CD4-positive, alpha-beta T cell treated with Interleukin-1 beta for 1 hour (primary cell): ENCODE measurements at places on chromosomes 7 and 10.

GRCh38 chr7:133674079-133674763 is 421.3 kb downstream of the EXOC4 start:
- DNase-seq, result no peak

DNA sequence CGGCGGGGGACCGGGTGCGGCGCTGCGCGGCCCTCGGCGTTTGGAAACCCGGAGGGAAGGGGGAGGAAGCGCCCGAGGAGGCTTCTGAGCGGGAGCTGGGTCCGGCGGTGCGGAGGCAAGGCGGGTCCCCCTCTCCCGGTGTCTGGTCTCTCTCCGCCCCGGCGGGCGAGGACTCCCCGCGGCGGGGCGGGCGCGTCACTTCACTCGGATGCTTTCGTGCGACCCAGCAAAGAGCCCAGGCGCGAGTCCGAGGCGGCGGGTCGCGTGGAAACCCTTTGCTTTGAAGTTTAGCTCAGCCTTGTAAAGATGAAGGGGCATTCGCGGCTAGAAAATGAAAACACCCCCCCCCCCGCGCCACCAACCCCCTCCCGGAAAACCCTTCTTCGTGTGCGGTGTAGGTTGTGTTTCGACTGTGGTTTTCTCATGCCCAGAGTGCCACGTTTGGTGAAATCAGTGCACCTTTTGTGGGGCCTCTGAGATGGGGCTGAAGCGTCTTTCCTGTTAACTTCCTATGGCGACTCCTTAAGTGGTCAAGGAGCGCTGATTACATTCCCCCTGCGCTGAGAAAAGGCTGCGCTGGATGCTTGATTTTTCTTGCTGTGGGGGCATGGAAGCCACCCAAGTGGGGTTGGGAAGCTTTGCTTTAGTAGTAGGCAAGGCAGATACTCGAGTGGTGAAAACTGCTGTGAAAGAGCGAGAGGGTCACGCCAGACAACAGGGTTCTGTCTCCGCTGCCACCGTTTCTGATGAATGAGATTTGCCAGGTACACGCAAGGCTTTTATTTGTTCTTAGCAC is 876 bp downstream of the GNAI1 start:
- peak; percentile 2 for DNase-seq

GRCh38 chr10:74988054-74988775 is 123.2 kb upstream of the SAMD8 start:
- DNase-seq, result no peak

- no peak for DNase-seq
Measured at GRCh38 chr7:536231-536630, 16.6 kb upstream of the PDGFA start.

DNA sequence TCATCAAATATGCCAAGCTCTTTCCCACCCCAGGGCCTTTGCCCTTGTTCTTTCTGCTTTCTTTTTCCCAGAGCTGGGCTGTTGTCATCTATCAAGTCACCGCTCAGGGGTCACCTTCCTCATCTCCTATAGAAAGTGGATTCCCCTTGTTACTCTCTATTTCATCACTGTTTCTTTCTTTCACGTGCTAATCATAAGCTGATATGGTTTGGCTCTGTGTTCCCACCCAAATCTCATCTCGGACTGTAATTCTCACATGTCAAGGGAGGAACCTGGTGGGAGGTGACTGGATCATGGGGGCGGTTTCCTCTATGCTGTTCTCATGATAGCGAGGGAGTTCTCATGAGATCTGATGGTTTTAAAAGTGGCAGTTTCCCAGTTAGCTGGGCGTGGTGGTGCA is 17.0 kb upstream of the TIAL1 start:
- no peak for DNase-seq

DNA sequence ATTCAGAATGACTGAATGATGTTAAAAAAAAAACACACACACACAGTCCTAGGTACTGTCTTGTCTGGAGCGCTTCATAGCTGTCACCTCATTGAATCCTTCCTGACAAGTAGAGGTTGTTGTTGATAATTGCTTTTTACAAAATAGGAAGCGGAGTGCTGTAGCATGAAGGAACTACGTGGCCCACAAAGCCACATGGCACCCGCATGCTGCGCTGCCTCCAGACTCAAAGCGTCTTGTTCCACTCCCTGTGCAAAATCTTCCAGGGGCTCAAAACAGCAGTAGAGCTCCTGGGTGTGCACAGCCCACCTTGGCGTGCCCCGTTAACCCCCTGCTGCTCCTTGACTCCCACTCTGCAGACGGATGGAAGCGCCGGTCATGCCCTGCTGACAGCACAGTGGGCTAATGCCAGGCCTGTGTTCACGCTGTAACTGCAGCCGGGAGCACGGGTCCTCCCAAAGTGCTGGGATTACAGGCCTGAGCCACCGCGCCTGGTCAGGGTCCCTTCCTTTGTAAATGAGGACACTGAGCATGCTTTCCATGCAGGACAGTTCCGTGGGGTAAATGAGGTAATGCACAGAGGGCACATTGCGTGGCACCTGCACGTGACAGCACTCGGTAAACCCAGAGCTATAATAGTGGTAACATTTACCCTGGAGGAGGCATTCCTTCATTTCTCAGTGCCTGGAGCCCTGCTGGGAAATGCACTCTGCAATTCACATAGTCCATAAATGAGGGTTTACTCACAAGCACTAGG is 91.1 kb upstream of the GNA12 start:
- DNase-seq, result no peak

DNA sequence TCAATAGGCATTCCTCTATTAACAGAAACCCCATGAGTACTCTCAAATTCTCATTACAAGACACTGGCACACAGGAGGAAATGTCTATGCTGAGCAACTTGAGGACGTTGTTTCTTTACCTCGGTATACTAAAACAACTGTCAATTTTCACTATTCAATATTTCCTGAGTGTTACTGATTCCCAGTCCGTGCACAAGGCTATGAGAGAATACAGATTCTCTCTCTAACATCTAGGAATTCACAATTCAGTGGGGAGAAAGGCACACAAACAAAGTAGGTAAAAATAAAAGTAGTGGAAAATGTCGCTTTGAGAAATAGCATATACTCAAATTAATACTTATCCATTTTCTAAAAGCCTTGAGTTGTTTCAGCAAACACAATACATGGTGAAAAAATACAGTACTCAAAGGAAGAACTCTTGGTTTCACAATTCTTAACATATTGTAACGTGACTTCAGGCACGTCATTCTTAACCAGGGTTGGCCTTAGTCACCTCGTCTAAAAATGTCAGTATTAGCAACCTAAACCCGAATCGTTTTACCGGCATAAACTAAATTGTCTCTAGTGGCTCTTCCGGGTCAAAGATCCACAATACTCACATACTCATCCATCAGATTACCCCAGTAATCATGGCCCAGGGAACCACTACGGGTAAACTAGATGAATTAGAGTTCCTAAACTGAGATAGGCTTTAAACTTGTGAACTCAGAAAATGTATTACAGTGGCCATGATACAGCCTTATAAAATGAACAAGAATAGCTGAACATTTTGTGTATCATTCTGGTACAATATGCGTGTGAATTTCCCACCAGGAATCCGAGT is 1.5 kb downstream of the IPMK start:
- DNase-seq, result peak; percentile 47

- DNase-seq, result no peak
Measured at GRCh38 chr10:60041489-60042133, 135.3 kb upstream of the CCDC6 start.

DNA sequence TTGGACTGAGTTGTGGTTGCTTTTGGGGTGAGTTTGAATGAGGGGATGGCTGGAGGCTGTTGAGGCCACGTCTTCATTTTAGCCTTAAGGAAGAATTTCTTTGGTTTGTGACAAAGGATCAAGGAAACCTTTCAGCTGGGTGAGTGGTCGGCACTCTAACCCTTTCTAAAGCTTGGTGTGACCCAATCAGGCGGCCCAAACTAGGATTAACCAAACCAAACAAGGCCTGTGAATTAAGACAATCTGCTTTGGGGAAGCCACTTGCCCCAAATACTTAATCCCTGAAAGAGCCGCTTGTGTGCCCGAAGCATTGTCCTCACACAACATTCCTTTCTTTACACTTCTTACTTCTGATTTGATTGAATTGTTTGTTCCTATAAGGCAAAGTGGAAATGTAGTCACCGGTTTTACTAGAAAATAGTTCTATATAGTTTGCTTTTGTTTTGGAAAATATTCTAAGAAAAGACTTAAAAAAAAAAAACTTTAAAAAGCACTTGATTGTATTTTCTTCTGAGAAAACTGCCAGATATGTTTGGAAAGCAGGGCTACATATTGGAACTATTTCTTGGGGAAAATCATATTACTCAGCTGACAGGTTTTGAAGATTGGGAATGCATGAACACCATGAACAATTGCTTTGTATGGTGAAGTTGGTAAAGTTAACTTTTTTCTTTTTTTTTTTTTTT is 272.4 kb upstream of the BMPER start:
- no peak for DNase-seq

- no peak for DNase-seq
Measured at GRCh38 chr7:126605056-126605455, 647.7 kb downstream of the GRM8 start.

DNA sequence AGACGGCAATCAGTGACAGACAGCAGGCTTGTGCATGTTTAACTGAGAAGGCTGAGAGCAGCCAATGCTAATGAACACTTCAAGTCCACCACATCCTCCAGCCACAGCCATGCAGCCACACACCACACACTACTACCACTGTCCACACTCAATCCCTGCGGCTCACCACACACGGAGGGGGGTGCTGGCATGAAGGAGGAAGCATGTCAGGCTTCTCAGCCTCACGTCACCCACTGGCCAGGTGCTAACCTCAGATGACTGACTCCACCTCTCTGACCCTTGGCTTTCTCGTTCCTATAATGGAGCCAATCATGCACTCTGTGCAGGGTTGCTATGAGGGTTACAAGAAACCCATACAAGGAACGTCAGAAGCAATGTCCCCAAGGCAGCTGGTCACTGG is 165.4 kb upstream of the RNF32 start:
- DNase-seq, result no peak

DNA sequence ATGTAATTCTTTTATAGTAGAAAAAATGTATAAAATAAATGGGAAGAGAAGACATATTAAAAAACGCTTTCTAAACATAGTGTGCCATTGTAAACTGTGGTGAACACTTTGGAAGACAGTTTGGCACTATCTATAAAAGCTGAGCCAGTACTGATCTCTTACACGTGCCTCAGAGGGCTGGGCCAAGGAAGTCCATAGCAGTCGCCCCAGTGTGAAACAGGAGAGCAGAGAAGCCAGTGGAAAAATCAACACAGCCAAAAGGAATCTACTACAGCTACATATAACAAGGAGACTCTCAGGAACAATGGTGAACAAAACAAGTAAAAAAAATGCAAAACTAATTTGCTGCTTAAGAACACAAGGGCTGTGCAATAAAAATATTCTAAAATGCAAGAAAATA is 20.6 kb downstream of the SEPHS1 start:
- no peak for DNase-seq

DNA sequence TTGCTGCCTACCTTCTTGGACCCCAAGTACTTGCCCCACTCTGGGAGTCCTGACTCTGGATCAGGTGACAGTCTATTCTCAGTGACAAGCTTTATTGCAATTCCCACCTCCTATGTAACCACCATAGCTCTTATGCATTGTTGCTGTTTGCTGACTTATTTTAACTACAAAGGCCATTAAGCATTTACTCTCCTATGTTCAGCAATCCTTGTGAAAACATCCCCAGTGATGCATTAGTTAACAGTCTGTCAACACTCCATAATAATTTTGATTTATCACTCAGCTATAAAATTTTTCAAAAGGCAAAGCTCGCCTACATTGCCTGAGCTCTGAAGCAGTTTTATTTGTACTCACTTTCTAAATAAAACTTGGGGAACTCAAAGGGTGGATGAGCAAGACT is 871.8 kb upstream of the SORCS1 start:
- DNase-seq, result no peak

GRCh38 chr10:5625992-5626777 is 40.2 kb downstream of the ASB13 start:
- no peak for DNase-seq

DNA sequence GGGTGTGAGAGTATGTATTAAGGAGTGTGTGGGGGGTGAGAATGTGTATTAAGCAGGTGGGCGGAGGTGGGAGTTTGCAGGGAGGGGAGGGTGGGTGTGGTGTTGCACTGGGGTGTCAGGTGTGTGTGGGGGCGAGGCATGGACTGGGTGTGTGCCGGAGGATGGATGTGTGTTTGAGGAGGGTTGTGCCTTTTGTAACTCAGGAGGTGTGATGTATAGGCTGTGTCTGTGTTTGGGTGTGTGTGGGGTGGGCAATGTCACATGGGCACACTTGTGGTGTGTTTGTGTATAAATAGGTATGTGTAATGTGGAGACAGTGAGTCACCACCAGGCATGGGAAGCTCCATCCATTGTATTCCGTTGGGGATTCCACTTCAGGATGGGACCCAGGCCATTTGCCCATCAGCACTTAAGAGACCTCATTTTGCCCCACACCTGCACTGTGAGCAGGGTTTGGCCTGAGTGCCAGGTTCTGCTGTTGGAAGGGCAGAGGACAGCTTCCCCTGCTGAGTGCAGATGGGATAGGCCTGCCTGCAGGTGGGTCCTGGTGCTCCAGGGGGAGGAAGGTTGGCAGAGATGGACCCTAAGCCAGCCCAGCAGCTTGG is 5.8 kb downstream of the UNC5B start:
- no peak for DNase-seq
